ENCODE measurements at places on chromosomes 11 and 22.

GRCh38 chr11:71204294-71204693 is 48.1 kb downstream of the SHANK2 start:
- DNase-seq: no peak

DNA sequence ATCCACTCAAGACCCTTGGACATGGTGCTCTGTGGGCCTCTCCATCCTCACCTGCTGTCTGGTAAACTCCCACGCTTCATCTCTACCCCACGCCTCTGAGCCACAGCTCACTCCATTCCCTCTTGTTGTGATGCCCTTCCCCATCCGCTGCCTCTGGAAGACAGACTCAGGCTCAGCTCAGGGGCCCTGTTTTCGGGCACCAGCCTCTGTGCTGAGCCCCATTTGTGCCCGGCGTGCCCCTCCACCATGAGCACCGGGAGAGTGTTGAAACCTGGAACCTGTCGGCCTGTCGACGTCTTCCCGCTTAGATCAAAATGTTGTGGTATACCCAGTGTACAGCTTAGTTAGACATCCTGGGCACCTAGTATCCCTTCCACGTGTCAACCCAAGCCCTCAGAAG is 6.5 kb upstream of the SCUBE1 start:
- no peak for DNase-seq

DNA sequence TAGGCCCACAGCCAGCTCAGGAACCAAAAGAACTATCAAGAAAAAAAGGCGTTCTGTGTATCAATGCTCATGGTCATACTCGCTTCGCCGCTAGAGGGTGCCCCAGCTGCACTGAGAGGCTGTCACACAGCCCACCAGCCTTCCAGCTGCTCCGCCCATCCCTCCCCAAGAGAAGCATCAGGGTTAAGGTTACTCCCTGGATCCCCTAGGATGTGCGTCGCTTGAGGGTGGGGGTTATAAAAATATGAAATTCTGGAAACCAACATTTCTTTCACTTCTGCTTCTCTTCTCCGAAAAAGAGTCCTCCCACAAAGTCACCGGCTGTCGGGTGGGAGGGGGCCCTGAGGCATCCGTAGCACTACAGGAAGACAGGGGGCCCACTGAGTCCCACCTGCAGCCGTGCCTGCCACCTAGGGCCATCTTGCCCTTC is 1.7 kb downstream of the CBX6 start:
- peak; percentile 93 for DNase-seq

- no peak for DNase-seq
These were observed 17.1 kb downstream of the YPEL1 start for GRCh38 chr22:21718499-21718898.

DNA sequence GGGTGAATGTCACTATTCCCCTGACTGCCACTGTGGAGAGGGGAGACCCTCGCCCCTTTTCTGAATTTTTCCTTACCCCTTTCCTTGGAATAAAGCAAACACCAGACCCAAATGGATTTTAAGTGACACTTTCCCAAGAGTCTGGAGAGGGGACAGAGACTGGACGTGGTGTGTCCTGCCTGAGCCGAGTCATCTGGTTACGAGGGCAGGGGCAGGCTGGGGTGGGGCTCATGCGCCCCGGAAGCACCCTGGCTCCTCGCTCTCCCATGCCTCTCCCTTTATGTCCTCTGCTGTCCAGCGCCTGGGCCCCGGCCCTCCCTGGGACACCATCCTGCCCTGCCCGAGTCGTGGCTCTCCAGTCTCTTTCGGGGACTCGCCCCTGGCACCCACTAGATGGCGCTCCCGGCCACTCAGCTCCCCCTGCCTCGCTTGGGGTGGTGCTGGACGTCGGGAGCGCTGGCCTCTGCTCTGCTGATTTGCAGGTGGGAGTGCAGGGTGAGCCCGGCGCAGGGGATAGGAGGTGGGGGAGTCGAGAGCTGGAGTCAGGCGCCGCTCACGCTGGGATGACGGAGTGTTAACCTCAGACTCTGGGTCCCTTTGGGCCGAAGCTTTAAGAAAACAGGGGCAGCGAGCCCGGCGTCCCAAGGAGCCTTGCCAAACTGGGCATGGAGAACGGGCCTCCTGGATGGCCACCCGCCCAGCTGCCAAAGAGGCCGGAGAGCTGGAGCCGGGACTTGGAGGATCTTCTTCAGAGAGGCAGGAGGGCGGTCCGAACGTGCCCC is 89.8 kb downstream of the RPS6KA4 start:
- peak; percentile 81 for DNase-seq
